ENCODE measurements at places on chromosomes 4 and X.

- peak; percentile 26 for DNase-seq
Observed at GRCh38 chr4:179624768-179625181, 2182.5 kb upstream of the AGA start.

DNA sequence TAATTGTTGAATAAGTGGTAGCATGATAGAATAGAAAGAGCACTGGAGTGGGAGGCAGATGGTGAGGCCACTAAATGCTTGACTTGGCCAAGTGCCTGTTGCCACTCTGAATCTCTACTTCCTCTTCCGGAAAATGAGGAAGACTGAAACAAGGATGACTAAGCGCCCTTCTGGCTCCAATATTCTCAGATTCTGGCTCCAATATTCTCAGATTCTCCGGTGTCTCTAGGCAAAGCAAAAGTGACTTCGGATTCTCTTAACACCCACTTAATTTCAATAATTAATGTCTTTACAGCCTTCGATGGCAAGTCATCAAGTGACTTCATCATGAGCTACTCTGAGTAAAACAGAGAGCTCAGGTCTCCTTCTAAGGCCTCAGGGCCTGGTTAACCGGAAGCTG is 402.2 kb upstream of the FGF13 start:
- DNase-seq = no peak

DNA sequence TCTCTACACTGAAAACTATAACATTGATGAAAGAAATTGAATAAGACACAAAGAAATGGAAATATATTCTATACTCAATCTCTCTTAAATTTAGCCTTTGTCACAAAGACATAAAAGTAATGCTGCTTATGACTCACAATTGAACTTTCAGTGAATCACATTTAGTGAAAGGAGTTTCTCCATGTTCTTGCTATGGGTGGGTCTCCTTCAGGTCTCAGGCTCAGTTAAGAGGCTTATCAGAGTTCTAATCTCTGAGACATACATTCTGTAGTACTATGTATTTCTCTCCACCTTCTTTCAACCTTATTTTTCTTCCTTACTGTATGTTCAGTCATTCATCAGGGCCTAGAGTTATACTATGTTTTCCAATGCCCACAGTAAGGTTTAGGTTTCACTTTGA is 220.9 kb downstream of the DTHD1 start:
- no peak for DNase-seq

- no peak for DNase-seq
Observed at GRCh38 chrX:23331701-23332100, 2.9 kb upstream of the PTCHD1 start.

DNA sequence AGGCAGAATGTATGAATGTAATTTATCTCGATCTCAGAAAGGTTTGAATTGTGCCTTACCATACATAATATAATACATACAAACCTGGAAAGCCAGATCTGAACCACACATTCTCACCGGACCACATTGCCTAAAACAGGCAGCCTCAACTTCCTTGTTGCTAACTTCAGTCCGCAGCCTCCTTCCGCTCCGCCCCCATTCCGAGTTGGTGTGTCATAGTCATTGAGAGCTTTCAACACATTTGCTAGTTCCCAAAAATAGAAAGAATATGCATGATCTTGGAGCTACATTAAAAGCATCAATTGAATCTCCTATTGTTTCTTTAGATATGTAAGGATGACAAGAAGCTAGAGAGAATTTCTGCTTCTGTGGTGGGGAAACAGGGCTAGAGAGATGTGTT is 127.2 kb downstream of the ARHGEF9 start:
- peak; percentile 87 for DNase-seq

DNA sequence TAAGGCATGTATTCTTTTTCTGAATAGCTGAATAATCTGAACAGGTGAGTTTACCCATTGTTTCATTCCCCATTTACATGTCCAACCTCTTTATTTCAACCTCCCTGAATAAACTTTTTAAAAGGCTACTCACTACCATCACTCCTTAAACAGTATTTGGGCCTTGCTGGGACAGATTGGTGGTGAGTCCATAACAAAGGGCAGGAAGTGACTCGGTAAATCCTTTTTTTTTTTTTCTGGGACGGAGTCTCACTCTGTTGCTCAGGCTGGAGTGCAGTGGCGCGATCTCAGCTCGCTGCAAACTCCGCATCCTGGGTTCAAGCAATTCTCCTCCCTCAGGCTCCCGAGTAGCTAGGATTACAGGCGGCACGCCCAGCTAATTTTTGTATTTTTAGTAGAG is 23.4 kb upstream of the SEC24B start:
- no peak for DNase-seq

DNA sequence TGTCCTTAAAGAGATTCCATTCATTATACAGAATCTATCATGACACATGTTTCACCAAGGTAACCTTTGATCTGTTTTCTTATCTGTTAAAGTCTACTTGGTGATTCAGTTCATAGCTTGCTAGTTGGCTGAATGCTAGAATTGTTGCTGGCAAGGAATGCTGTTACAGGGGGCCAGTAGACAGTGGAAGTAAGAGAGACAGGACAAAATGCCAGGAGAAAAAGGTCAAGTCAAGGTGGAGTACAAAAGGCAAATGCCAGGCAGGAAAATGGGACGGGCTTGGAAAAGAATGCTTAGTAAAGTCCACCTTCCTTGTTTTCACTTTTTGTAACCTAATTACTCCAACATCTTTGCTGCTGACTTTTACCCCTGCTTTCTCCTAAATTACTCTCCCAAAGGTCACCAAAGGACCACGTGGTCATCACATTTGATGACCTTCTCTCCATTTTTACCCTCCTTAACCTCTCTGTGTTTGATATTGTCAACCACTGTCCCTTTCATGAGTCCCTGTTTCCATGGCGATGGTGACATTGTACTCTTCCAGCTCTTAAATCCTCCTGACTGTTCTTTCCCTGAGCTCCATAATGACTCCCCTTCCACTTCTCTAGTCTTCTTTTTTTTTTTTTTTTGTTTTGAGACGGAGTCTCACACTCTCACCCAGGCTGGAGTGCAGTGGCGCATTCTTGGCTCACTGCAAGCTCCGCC is 24.5 kb upstream of the TAPT1 start:
- peak; percentile 40 for DNase-seq

- no peak for DNase-seq
Observed at GRCh38 chr4:1802151-1802715, 9.1 kb downstream of the FGFR3 start.

- peak; percentile 79 for DNase-seq
Observed at GRCh38 chrX:49163555-49164419, 1.2 kb downstream of the MAGIX start.

GRCh38 chr4:112706840-112707207 is 69.9 kb downstream of the LARP7 start:
- DNase-seq = no peak

GRCh38 chr4:60865273-60865672 is 334.9 kb upstream of the ADGRL3 start:
- DNase-seq = no peak

DNA sequence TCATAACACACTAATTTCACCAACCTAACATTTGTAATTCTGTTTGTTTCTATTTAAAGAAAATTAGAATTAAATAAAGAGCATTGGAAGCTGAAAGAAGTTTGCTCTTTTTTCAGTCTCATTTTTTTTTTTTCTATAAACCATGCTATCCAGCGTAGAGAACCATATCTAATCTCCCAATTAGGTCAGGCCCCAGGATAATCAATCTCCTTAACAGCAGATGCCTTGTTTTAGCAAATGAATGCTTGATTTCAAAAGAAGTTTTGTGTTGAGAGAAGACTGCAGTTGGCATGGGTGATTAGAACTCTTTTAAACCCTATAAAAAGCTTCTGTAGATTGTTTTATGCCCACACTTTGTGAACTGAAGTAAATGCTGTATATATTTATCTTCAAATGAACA is 15.6 kb upstream of the MAD2L1 start:
- no peak for DNase-seq

DNA sequence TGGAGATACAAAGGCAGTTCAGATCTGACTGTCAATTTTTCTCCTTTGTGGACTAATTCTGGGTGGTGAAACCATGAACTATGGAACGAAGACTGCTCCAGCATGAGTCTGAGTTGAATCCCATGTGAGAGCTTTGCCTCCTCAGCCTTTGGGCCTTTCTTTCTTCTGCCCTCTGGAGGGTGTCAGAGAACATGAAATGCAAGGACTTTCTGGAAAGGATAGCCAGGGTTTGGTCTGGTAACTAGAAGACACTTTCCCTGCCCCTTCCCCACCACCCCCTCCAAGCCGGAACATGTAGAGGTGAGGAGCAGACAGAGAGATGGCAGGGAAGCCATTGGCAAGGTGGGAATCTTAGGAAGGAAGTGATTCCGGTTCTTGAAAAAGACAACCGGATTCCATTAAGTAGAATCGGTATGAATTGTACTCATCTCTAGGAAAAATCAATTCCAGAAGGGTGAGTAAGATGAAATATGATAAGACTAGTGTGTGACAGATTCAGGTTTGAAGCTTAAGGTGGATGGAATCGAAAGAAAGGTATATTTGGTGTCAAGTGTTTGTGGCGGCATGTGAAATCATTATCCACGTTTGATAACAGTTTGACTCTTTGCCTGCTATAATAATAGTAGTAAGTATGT is 19.0 kb downstream of the FHL1 start:
- peak; percentile 39 for DNase-seq

- DNase-seq = peak; percentile 1
Observed at GRCh38 chrX:43860646-43861370, 21.4 kb downstream of the MAOB start.

DNA sequence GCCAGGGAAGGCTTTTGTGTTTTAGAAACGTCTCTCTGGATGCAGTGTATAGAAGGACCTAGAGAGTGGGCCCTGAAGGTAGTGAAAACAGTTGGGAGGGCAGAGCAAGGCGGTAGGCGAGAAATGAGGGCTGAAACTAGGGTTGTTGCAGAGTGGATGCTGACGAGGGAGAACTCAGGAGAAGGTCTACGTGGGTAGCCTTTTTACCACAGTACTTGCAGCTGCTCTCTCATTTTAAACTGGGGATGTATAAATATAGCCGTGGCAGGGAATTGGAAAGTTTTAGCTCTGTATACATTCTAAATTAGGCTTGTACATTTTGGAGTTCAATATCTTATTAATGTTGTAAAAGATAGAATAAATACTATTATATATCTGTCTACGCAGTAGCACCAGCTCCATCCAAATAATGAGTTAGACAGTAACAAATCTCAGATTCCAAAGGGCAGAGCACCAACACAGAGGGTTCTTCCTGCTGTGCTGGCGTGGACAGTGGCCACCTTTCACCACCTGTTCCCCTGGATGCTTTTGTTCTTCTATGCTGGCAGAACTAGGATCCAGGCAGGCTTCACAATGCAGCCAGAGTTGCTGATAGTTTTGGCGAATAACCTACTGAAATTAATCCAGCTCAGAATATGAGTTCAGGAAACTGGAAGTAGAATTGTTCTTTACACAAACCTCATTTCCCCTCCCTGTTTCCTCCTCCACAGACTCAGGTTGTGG is 31.7 kb downstream of the CCNG2 start:
- no peak for DNase-seq

GRCh38 chr4:6556263-6556662 is 18.7 kb upstream of the MAN2B2 start:
- DNase-seq = no peak

DNA sequence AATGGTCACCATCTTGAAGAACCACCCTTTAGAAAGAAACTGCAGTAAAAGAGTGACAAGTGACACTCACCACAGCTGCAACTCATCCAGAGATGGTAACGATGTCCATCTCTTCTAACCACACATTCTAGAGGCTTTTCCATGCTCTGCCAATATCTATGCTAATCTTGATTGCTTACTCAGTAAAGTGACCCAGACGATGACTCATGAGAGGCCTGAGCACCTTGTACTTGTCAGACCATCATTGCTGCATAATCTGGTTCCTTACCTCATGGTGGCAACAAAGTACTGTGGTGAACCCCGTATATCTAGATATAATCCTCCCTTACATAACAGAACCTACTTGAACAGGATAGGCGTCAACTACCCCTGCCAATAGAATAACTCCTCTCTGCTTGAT is 75.6 kb downstream of the CCNG2 start:
- DNase-seq = no peak

DNA sequence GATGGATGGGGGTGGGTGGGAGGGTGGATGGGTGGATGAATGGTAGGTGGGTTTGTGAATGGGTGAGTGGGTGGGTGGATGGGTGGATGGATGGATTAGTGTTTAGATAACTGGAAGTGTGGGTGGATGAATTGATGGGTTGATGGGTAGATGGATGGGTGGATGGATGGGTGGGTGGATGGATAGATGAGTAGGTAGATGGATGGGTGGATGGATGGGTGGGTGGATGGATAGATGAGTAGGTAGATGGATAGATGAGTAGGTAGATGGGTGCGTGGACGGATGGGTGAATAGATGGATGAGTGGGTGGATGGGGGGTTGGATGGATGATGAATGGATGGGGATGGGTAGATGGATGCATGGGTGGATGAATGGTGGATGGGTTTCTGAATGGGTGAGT is 20.3 kb upstream of the ASMTL start:
- DNase-seq = no peak

DNA sequence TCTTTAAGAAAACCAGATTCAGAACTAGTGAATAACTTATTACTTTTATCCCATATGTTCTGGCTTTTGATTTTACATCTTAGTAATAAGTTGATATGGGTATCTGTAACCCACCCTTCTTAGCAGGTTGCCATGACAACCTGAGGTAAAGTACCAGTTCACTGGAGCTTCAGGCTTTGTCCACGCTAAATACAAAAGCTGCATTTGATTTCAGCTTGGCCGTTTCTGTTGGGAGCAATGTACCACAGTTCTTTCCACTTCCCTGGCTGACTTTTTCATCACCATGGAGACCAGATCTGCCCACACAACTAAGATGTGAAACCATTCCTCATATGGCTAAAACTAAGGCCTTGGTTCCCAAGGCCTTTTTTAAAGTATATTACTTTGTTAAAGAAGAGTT is 26.1 kb downstream of the KLHL34 start:
- DNase-seq = no peak

DNA sequence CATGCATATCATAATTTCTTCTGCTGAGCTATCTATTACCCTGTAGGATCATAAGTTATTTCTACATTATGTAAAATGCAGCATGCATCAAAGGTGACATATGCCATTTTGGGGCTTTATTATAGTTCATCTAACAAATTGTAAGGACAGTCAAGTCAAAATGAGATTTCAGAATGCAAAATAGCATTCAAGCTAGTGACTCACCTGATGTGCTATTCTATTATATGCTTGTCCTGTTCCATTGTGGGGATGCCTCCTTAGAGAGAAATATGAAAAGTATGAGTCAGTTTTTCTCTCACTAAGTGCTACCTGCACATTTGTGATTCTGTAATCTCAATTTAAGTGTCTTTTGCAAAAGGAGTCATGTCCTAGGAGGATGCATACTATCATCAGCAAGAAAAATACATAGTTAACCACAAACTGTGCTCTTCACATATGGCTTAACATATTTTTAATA is 647.0 kb upstream of the PCDH10 start:
- DNase-seq = no peak

All from EL (cell line).